Frontal cortex (tissue), 4 donors: ENCODE measurements at places on chromosomes 7 and 10.

- DNase-seq: no peak
These were observed 75.5 kb downstream of the PIP4K2A start for GRCh38 chr10:22638863-22639262.

- peak; percentile 10 for DNase-seq
These were observed 1.2 kb downstream of the BRAF start for GRCh38 chr7:140923358-140924006.

DNA sequence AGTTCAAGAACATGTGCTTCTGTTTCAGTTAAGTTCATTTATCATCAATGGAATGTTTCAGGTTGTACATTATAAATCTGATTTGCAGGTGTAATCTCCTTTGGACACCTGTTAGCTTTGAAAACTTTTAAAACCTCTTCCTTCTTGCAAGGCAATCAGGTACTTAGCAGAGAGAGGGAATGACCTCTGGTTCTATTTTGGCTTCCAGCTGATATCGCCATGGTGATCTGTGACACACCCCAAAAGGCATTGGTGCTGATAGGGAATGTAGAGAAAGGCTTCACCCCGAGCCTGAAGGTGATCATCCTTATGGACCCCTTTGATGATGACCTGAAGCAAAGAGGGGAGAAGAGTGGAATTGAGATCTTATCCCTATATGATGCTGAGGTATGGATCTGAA lies 35.4 kb downstream of the ACSL5 start:
- DNase-seq: no peak

DNA sequence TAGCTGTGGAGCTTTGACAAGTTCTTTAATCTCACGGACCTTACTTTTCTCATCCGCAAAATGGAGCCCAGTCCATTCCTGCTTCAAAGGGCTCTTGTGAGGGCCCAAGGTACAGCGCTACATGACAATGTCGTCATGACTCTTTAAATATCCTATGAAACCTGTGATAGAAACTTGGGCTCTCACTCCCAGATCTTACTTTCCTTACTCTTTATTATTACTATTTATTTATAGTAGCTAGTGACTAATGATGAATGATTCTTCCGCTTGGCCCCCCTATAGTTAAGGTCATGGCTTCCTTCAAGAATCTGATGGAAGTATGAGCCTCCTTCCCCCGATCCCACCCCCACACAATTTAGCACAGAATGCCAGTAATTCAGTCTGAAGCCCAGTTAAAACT lies 41.9 kb downstream of the RBM20 start:
- no peak for DNase-seq

GRCh38 chr7:21743493-21743892 lies 200.7 kb downstream of the DNAH11 start:
- no peak for DNase-seq

GRCh38 chr7:44750921-44751571 lies 2.4 kb downstream of the ZMIZ2 start:
- DNase-seq: no peak

GRCh38 chr7:138745189-138745588 lies 44.0 kb upstream of the SVOPL start:
- no peak for DNase-seq

GRCh38 chr7:69564454-69565417 lies 33.5 kb upstream of the AUTS2 start:
- peak; percentile 42 for DNase-seq

- no peak for DNase-seq
These were observed 66.0 kb upstream of the HDAC9 start for GRCh38 chr7:18429547-18429946.

DNA sequence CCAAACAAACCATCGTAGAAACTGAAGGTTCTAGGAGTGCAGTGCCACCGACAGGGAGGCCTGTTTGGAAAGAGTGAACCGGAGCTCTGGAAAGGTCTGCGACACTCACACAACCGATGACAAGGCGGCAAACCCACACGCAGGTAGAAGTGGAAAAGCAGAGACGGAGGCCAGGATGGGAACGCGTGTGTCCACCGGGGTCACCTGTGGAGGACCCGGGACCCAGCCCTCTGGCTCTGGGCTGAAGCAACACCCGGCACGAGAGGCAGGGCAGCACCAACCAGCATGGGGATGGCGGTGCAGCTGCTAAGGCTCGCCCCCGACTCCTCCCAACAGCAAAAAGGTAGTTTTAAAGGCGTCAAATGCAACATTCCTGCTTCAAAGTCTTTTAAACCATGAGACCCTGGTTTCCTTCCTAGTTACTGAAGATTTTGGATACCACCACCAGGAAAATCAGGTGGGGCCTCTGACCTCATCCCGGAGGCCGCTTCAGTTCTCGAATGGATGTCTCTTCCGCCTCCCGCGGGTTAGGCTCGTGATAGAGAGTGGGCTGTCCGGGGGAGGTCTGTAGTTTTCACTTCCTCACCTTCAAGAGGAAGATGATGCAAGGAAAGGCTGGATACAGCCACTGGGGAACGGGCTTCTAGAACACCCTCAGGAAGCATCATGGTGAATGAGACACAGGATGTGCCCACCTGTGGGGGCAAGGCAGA lies 115.5 kb downstream of the SMURF1 start:
- no peak for DNase-seq

- no peak for DNase-seq
These were observed 278.1 kb downstream of the WDR11 start for GRCh38 chr10:121129266-121129665.

DNA sequence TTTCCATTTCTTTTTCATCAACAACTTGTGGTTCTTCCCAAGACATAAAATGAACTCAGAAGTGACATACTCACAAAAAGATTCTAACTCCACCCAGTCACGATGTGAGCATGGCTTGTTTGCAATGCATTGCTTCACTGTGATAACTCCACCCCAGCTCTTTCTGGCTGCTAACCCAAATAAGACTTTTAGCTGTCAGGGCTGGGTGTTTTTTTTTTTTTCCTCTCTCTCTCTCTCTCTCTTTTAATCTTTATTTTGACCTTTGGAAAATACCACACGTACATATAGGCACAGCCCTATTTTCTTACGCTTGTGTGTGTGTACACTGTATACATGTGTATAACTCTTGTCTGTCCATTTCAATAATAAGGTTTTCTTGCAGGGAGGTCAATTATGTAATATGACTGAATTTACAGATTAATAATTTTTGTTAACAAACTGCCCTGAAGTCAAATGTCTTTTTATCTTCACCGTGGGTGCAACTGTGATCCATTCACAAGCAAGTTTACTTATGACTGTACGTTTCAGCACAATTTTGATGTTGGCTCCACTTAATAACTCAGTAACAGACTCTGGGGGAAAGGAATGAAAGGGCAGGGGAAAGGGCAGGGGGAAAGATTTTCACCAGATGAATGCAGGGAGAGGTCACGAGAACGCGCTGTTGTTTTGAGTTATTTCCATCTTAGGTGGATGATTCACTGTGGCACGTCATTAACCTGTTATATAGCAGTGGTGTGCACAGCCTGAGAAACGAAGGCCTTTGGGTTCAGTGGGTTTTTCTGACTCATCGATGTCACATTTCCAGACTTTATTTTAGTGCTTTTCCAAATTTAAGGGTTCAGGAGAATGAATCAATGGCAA lies 49.1 kb downstream of the APBB1IP start:
- DNase-seq: no peak

DNA sequence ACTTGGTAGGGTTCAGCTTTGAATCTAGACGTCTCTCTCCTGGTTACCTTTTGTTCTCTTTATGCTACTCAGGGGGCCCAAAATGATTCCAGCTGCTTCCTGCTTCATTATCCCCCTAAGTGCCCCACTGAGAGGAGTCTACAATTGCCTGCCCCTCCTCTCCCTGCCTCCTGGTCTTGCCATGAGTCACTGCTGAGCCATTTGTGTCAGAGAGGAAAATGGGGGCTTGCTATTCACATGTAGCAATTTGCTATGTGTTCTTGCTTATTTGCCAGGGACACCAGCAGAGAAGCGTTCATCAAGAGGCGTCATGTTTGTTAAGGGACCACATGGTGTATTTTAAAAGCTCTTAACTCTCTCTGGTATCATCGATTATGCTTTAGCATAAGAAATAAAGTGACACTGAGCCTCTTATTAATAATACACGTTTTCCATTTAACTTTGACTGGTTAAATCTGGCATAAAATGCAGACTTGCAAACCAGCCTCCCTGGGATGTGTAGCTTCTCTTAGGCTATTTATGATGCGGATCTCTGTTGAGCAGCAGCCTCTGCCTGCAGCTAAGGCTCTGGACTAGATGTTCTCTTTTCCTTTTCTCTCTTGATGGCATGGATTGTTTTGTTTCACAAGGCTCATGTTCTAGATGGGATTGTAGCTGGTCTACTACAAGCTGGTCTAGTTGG lies 239.3 kb downstream of the AUTS2 start:
- DNase-seq: no peak

- no peak for DNase-seq
These were observed 154.4 kb downstream of the PTEN start for GRCh38 chr10:88017781-88018180.

- no peak for DNase-seq
These were observed 243.9 kb downstream of the ZMYND11 start for GRCh38 chr10:378930-379704.

- DNase-seq: no peak
These were observed 150.7 kb downstream of the BTAF1 start for GRCh38 chr10:92074126-92074887.

- no peak for DNase-seq
These were observed 329.9 kb downstream of the LRMDA start for GRCh38 chr10:75761289-75761688.

DNA sequence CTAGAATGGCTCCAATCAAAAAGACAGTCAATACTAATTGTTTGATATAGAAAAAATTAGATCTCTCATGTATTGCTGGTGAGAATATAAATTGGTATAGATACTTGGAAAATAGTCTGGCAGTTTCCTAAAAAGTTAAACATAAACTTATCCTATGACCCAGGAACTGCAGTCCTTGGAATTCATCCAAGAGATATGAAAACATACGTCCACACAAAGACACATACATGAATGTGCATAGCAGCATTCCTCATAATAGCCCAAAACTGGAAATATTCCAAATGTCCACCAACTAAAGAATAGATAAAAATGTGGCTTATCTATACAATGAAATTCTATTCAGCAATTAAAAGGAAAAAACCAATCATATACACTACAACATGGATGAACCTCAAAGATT lies 128.4 kb downstream of the ZFAND4 start:
- no peak for DNase-seq

- no peak for DNase-seq
These were observed 5.3 kb downstream of the CLDN15 start for GRCh38 chr7:101232141-101232850.
